GM23338 (cell line): ENCODE measurements at places on chromosomes 13 and 19. TPM values are rescaled to one million over a fixed set of nuclear protein-coding genes. Genes with fewer than 3 reads are reported as not detected.

PRX gene
- total RNA-seq = 4.2 and 4.3 TPM in 2 replicates

ALOX5AP gene
- total RNA-seq = not detected in 2 replicates

COMP gene
- total RNA-seq = 0.63 TPM in 1 of 2 replicates, not detected in the other

SLITRK1 gene
- 0.85 and 1.1 TPM in 2 replicates for total RNA-seq

GRIK5 gene
- 34.3 and 42.5 TPM in 2 replicates for total RNA-seq

FLT3LG gene
- 0.49 TPM in 1 of 2 replicates, not detected in the other for total RNA-seq

IZUMO1 gene
- total RNA-seq = 1.7 and 3.5 TPM in 2 replicates
